NCI-H2081 (cell line): ENCODE measurements at places on chromosomes 7 and 10.

GRCh38 chr7:50068850-50069551 lies 24.0 kb downstream of the ZPBP start:
- no peak for DNase-seq

- DNase-seq = peak; percentile 75
These were observed 58.7 kb upstream of the PRPS1L1 start for GRCh38 chr7:18086165-18087025.

DNA sequence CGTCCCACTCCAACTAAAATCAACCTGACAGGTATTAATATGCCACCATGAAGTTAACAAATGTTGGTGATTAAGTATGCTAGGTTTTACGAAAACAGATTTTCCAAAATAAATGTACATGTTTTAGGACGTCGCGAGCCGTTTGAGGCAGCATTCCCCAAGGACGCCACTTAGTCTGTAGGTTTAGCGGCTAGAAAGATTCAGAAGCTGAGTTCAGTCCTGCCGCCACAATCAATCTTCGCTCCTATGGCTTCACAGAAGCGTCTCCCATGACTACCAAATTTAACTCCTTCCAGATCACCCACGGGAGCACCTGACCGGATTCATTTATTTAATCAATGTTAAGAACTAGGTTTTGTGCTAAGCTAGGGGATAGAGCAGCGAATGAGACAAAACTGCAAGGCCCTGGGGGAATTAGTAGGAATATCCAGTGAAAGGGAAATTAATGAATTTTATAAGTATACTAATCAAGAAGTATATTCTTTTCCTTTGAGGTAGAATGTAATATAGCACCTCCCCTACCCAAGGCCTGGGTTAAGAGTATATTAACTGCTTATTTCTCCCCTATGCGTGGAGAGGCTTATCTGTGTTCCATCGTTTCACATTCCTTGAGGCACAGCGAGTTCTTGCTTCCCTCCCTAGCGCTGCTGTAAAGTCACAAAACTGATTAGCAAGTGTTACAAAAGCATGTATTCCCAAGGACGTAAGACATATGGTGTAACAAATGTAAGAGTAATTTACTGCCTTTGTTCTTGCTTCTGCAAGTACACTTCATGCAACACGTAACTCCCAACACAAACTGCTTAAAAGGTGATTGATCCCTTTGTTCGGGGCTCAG lies 994 bp upstream of the CYP51A1 start:
- peak; percentile 29 for DNase-seq

- DNase-seq = peak; percentile 53
These were observed 420 bp upstream of the KLHL7 start for GRCh38 chr7:23105086-23105643.

- no peak for DNase-seq
These were observed 7.0 kb downstream of the MXI1 start for GRCh38 chr10:110214371-110214826.

DNA sequence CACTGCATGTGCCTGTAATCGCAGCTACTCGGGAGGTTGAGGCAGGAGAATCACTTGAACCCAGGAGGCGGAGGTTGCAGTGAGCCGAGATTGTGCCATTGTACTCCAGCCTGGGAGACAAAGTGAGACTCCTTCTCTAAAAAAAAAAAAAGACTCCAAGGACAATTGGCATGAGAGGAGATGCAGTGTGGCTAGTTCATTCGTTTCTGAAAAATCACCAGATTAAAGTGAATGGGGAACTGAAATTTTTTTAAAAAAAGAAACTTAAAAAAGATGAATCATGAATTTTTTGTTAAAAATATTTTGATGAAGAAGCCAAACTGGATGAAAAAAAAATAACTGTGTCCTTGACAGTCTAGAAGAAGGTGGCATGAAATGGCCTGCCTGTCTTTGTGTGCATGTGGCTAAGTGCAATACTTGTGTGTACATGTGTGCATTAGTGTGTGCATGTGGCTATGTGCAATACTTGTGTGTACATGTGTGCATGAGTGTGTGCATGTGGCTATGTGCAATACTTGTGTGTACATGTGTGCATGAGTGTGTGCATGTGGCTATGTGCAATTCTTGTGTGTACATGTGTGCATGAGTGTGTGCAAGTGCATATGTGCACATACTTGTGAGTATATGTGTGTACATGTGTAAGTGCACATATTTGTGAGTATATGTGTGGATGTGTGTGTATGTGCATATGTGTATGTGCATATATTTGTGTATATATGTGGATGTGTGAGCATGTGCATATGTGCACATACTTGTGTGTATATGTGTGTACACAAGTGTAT lies 391.7 kb upstream of the KLF6 start:
- no peak for DNase-seq

GRCh38 chr7:2515424-2516193 lies 4.0 kb upstream of the LFNG start:
- no peak for DNase-seq

DNA sequence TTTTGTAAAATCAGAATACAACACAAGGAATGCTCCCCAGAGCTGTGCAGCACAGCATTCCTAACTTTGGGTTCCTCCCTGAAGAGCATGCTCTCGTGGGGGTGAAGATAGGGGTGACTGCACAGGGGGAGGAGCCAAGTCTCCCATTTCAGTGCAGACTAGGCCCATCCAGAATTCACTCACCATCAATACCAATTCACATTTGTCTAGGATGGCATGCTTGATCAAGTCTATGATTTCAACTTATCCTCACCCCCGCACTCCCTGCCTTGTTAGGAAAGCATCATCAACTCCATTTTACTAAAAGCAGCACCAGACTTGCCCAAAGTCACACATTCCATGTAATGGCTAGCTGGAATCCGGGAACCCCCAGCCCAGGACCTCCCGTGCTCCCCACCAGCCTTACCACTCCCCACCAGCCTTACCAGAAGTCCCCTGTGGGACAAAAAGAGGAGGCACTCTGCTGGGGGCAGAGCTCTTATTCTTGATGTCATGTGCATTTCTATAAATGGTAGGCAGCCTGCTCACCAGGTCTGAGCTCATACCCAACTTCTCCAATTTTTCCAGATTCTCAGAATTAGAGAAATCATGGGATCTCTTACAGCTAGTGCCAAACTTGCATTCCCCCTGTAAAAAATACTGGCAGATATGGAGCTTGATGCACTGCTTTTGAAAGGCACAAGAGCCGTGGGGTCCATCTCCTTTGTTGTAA lies 6.2 kb downstream of the PARP12 start:
- DNase-seq = no peak
